CD4-positive, alpha-beta T cell treated with Interleukin-12 subunit alpha and Interleukin-12 subunit beta, for 1 hour (primary cell): ENCODE measurements at places on chromosomes 4 and X.

- no peak for DNase-seq
These were observed 207.7 kb downstream of the MGST2 start for GRCh38 chr4:139873111-139873860.

DNA sequence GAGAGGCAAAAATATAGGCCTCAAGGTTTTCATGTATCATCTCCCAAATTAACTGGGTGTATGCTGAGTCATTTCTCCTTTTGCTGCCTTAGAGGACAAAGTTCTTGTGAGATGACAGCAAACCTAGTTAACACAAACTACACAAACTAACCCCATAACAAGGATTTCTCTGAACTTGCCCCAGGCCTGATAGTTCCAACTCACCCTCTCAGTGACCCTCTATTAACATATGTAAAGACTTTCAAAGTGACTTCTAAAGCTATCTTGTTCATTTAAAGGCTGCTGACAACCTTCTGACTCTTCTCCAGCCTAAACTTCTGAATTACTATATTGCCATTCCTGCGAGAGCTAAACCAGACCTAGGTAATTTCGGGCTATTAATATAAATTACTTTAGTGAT lies 43.2 kb upstream of the CCDC149 start:
- DNase-seq, result no peak

- no peak for DNase-seq
These were observed 648 bp downstream of the GPC4 start for GRCh38 chrX:133414406-133415275.

DNA sequence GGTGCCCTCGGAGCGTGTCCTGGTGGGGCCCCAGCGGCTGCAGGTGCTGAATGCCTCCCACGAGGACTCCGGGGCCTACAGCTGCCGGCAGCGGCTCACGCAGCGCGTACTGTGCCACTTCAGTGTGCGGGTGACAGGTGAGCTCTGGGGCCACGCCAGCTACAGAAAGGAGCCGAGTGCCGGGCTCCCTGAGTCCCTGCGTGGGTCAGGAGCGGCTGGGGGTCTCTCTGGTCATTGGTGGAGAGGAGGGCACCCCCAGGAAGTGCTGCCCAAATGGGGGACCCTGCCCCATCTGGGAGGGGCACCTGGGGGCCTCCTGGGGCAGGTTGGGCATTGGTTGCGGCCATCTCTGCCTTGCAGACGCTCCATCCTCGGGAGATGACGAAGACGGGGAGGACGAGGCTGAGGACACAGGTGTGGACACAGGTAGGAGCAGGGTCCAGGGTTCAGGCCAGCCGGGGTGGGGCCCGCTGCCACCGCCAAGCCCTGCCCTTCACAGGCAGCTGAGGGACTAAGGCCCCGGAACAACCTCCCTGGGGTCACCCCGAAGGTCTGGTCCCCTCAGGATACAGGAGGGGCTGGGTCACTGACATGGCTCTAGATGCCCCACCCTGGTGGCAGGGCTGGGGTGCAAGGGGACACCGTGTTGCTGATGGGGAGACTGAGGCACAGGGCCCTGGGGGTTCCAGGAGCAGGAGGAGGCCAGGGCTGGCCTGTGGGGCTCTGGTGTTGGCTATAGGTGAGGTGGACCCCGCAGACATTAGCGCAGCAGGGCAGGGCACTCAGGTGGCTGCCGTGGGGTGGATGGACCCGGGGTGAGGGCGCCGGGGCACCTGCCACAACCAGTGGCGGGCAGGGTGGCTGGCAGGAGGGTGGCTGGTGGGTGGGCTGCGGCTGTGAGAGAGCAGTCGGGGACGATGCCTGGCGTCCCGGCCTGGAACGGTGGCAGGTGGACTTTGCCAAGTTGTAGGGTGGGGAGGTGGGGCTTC lies 6.6 kb downstream of the FGFR3 start:
- DNase-seq, result no peak

DNA sequence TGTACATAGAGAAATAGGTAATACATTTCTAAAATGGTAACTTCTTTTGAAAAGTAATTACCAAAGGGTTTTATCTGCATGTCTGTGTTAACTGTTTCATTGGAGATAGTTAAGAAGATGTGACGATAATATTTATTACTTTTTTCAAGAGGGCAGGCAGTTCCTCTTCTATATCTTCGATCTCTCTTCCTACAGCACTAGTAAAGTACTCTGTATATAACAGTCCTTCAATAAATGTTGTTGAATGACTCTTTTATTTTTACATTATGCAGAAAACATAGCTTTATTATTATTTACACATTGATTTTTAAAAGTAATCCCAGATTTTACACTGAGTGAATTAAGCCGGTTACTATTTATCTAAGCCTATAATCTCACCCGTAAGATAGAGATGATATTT lies 51.8 kb downstream of the TMPRSS11E start:
- no peak for DNase-seq

- no peak for DNase-seq
These were observed 89.7 kb downstream of the ARHGAP10 start for GRCh38 chr4:147821555-147821954.

DNA sequence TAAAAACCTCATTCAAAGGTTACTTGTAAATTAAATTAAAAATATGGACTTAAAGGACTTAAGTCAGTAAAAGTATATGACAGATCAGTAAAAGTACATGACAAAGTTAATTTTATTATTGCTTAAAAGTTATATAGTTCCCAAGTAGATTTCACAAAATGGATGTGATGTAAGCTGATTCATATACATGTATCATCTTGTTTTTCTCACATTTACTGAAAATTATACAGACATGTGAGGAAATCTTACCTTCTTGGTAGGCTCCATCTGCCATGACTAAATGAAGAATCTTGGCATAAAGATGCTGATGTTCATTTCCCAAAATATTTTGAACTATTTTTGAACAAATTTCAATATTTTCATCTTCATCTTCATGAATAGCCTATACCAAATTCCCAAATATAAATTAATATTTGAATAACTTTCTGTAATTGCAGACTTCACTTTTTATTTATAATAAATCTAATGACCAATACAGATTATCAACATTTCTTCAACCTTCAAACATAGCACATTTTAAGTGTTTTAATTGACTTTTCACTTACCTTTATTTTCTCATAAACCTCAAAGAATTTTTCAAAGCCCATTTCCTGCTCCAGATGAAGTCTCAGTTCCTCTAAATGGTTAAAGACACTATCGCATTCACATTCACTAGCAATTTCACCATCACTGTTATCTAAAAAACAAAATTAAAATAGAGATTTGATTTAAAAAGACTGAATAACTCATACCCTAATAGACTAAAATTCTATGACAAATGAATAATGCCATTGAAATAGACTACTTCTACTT lies 129.4 kb upstream of the SH3RF1 start:
- DNase-seq, result no peak

- DNase-seq, result no peak
These were observed 113.8 kb upstream of the ENPP6 start for GRCh38 chr4:184331268-184331995.

GRCh38 chr4:1183985-1184773 lies 11.8 kb upstream of the SPON2 start:
- DNase-seq, result peak; percentile 37

DNA sequence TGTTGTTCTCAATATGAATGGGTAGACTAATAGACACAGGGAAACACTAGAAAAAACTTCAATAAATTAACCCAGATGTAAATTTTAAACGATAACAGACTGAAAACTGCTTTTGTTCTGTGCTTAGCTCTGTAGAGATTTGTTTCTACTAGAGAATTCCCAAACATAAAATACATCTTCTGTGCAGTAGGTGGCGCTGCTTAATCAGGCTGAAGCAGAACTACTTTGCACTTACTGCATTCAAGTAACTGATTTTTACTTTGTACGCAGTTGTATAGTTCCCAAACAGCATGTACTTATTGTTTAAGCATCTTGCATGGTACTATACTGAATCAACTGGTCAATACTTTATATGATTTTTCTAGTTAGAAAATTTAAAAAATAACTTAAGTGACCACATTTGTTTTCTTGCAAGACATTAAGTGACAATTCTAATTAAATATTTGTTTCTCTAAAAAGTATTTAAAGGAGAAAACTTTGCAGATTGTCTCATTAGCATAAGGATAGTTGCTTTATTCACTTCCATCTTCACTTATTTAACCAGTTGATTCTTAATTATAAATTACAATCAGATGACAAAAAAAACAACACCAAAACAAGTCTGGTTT lies 490.6 kb downstream of the IL15 start:
- DNase-seq, result peak; percentile 75

- no peak for DNase-seq
These were observed 46.8 kb downstream of the USP46 start for GRCh38 chr4:52612341-52612740.

- DNase-seq, result no peak
These were observed 9.9 kb upstream of the CT47C1 start for GRCh38 chrX:119062750-119063374.

- no peak for DNase-seq
These were observed 130.9 kb upstream of the GABRG1 start for GRCh38 chr4:46254788-46255187.

DNA sequence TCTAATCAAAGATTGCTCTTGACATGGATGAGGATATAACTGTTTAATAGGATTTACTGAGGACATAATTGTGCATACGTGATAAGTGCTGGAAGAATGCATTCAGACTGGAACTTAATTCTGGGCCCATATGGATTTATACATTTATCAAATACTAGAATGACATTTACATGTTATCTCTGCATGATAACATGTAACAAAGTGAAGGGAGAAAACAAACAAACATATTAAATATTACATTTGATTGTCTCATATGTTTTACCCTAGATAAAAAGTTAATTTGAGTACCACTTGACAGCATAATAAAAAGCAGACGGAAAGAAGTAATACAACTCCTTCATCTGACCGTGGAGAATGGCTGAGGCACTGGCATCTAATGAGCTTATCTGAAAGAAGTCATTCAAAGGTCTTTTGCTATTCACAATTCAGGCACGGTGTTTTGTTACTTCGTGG lies 297.8 kb downstream of the PPP3CA start:
- DNase-seq, result no peak

- no peak for DNase-seq
These were observed 3.2 kb downstream of the SOWAHB start for GRCh38 chr4:76894537-76895255.

DNA sequence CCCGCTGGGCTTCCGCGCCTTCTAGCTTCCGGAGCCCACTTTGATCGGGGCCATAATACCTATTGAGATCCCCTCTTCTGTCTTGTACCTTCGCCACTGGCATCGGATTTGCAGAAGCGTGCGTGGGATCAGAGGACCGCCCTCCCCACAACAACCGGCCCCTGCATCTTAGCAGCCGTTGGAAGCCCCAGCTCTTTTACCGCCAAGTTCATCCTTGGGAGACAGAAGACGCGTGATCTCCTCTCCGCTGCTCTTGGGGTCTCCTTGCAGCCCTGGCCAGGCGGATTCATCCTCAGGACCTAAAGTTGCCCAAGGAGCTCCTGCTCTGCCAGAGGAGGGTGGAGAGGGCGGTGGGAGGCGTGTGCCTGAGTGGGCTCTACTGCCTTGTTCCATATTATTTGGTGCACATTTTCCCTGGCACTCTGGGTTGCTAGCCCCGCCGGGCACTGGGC lies 1.6 kb downstream of the SLIT2 start:
- DNase-seq, result no peak

DNA sequence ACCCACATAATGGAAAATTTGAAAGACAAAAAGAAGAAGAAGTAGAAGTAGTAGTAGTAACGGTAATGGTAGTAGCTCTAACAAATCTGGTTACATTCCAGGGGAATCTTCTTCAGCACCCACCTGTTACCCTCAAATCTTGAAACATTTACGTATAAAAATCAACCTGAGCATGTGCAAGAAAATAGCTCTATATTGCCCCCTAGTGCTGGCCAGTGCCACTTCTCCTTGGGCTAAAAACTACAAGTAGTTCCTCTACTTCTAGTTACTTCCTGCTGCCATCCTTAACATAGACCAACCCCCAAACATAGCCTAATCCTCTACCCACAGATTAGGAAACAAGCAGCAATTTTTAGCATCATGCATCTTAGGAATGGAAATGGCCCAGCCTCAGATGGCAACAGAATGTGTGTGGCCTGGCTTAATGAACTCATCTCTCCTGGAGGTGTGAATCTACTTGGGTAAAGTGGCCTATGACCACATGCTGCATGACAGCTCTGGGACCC lies 3.1 kb downstream of the PDGFC start:
- peak; percentile 20 for DNase-seq

- DNase-seq, result no peak
These were observed 110.0 kb upstream of the IGFBP7 start for GRCh38 chr4:57220172-57220571.

DNA sequence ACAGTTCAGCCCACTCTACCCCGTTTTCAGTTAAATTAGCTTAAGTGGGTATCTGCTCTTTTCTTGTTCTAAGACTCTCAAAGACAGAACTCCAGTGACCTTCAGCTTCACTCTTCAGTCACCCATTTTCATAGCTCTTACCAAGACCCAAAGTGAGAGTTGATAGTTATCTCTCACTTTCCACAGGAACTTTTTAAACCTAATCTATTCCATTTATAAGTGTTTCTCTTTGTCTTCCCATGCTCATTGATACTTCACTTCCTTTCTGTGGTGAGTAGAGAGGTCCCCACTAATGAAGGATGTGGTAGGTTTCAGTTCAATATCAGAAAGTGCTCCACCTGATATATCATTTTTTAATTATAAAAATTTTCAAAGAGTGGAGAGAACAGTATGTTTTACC lies 33.4 kb downstream of the COX18 start:
- DNase-seq, result no peak

DNA sequence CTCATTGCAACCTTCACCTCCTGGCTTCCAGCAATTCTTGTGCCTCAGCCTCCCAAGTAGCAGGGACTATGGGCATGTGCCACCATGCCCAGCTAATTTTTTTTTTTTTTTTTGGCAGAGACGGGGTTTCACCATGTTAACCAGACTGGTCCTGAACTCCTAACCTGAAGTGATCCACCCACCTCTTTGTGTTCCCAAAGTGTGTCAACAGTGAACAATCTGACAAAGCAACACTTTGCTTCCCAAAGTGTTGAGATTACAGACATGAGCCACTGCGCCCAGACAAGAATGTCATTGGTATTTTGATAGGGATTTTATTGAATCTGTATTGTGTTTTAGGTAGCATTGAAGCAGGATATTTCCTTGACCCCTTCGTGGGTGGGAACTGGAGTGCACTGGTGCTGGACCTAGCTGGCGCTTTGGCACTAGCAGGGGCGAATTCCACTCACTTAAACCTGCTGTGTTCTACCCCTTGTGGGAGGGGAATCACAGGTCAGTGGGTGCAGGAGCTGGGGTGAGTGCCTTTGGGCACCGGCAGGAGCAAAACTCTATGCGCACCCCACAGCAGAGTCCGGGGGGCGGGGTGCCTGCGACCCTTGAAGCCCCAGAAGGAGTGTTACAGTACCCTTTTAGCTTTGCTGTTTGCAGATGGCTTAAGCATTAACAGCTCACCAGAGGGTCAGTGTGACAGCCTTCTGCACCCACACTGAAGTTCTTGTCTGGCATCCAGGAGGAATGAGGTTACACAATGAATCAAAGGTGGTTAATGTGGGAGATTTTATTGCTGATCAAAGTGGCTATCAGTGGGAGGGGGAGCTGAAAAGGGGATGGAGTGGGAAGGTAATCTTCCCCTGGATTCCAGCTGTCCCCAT lies 21.9 kb downstream of the KLF8 start:
- no peak for DNase-seq
